ENCODE measurements at places on chromosomes 13 and 19.

DNA sequence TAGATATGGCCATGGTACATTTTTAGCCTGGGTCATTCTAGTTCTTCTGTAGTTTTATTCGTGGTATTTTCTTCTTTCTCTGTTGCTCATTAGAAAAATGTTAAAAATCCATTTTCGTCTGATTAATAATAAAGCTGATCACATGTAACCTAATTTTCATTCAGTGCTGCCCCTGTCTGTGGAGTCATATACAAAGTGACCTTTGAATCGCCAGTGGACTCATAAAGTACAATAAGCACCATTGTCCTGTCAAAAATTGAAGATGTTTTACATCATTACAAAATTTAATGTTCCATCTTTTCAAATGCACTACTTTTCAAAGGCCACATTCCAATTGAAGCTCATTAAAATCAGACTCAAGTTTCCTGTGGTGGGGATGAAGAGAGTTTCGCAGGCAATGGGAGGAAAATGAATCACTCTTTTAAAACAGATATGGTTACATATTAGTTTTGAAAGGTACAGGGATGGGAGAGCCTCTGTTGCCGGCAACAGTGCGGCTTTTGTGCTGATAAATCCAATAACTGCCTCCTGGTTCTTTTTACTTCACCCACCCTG lies 205.4 kb downstream of the ZNF536 start:
- no peak for DNase-seq

DNA sequence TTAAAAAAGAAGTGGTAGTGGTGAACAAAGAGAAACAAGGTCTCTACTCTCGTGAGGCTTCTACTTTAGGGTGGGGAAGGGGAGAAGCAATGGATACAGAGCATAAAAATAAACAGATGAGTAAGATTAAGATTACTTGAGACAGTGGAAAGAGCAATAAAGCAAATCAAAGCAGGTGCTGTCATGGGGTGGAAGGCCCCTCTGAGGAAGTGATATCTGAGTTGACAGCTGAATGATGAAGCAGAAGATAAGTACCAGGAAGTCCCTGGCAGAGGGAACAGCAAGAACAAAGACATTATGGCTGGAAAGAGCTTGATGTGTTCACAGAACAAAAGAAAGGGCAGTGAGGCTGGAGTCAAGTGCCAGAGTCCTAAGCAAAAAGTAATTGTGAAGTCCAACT lies 221.8 kb downstream of the ENOX1 start:
- no peak for DNase-seq

DNA sequence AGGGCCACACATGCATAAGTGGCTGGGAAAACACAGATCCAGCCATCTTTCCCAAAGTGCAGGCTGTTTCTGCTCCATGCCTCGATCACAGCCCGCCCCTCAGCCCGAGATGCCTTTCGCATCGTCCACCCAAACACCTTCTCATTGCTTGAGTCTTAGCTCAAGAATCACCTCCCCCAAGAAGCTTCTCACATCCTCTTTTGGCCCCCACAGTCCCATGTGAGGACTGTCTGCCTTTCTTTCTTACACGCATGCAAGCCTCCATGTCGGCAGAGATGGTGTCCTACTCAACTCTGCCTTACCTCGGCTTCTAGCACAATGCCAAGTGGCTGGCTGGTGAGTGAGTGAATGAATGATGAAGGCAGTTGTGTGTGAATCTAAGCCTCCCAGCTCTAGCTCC lies 18.1 kb upstream of the GSX1 start:
- no peak for DNase-seq

- no peak for DNase-seq
These were observed 3.8 kb downstream of the GJB2 start for GRCh38 chr13:20188667-20189553.

GRCh38 chr13:25847635-25848626 lies 203.9 kb downstream of the SHISA2 start:
- DNase-seq = no peak

GRCh38 chr13:75647126-75647784 lies 11.1 kb downstream of the LMO7 start:
- DNase-seq = no peak

- DNase-seq = no peak
These were observed 433.2 kb upstream of the KLHL1 start for GRCh38 chr13:70541451-70541850.
